ENCODE measurements at places on chromosomes 3 and 15.

- DNase-seq = no peak
Measured at GRCh38 chr3:127911421-127911931, 3.6 kb upstream of the KBTBD12 start.

- DNase-seq = no peak
Measured at GRCh38 chr15:78502641-78503040, 4.7 kb upstream of the HYKK start.

DNA sequence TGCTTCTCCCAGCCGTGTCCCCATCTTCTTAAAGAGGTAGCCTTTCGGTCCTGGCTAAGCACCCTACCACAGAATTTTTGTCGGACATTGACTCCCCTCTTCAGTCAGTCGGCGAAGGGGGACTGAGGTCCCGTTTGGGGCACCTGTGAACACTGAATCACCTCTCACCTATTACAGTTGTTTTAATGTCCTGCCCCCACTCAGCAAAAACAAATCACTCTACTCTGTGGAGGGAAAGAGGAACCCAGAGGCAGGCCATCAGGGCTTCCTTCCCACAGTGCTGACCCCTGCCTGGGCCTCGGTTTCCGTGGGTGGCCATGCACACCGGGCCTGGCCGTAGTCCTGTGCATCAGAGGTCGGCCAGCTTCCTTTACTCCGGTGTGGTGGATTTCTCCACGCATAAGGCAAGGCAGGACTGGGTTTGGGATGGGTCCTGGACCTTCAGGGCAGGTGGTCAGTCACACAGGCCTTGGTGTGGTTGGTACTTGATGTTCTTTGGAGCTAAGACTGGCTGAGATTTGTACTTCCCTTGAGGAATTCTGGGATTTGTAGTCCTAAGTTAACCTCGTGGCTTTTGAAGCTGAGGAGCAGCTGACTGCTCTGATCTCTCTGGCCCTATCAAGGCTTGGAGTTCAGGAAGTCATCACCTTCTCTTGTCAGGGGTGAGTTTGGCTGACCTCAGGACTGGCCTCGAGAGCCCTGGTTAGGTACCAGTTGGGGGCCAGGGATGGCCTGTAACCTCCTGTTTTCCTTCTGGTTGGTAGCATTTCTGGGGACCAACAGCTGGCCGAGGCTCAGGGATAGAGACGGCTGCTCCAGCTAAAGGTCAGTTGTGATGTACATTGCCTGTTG, 627 bp upstream of the FAM131A start:
- DNase-seq = no peak

DNA sequence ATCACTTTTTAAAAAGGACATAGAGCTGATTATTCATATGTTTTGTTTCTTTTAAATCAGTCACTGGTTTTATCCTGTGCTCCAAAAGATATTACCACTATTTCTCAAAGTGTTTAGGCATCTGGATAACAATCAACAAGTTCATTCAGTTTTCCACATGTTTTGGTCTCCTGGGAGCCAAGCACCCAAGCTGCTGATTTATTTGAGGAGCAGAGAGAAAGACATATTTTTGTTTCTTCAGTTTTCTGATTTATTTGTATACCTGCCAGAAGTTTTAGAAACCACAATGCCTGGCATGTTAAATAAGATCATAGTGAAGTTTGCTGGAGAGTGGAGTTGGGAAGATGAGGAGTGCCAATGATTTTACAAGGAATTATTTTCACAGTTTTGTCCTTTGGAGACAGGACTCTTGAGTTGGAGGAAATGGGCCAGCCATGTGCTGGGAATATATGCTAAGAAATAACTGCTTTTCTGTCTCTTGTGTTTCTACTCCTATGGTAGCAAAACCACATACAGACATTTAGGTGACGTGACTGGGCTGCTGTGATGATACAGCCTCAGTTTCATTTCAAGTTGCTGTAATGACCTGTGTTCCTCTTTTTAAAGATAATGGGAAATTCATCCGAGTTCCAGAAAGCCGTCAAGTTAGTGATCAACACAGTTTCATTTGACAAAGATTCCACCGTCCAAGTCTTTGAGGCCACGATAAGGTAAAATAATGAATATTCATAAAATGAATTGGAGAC, 11.7 kb downstream of the EDEM1 start:
- DNase-seq = no peak

DNA sequence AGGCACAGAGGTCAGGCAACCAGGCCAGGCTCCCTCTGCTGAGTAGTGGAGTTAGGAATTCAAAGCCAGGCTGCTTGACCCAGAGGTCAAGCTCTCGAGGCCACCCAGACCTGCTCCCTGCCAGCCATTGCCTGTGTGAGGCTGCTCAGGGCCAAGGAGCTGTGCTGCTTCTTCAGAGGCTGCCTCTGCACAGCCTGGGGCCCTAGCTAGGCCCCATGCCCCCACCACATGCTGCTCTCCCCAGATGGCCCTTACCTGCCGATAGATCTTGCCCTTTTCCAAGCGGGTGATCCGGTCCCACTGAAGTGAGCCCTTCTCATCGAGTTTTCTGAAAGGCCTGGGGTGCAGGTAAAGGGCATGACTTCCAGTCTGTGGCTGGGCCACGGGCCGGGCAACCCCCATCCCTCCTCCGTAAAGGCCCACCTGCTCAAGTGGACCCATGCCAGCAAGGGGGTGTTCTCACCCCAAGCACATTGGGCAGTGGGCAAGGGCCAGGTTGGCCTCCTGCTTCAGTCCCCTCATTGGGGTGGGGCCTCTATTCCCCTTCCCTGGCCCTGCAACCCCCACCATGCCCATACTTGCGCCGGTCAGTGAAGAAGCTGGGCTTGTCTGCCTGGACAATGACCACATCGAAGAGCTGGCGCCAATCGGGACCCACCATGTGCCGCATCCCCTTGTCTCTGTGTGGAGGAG, 6.5 kb downstream of the NT5DC2 start:
- DNase-seq = no peak

DNA sequence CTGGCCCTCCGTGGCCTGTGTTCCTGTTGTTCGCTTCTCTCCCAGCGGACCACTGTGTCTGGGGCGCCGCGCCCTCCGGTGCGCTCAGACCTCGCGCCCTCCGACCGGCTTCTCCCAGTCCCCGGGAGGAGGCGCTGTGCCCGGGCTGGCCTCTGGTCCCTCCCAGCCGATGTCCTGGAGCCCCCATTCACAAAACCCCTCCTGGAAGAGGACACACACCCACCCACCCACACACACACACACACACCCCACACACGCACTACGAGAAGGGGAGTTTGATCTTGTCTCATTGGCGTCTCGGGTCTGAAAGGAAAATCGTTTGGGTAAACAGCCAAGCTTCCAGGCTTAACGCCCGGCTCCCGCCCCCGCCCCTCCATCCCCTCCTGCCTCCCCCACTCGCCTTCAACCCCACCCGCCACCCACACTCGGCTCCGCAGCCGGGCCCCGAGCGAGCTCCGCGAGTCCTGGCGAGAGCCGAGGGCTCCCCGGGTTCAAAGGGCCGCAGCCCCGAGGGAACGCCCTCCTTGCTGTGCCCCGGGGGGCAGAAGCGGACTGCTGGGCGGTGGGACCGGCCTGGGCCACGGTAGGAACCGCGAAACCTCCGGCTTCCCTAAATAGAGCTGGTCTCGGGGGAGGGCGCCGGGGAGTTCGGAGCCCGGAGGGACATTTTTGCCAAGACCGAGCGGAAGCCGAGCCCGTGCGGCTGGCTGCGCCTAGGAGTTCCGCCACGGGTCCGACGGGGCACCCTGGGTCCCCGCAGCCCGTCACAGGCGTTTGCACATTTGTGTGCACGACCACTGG, 23.6 kb downstream of the NR2F2 start:
- no peak for DNase-seq

DNA sequence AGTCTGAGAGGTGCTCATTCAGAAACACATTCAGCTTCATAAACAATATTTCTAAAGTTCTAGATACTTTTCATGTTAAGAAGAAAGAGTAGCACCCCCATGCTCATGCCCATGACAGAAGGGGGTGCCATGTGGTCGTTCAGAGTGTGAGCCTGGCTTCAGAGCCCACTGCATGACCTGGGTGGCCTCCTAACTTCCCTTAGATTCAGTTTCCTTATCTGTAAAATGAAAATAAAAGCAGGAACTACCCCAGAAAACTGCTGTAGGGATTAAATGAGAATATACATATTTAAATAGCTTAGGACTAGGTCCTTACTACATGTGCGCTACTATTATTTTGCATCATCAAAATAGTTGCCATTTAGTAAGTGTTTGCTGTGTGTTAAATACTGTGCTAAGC, 69.2 kb downstream of the ABHD5 start:
- no peak for DNase-seq

DNA sequence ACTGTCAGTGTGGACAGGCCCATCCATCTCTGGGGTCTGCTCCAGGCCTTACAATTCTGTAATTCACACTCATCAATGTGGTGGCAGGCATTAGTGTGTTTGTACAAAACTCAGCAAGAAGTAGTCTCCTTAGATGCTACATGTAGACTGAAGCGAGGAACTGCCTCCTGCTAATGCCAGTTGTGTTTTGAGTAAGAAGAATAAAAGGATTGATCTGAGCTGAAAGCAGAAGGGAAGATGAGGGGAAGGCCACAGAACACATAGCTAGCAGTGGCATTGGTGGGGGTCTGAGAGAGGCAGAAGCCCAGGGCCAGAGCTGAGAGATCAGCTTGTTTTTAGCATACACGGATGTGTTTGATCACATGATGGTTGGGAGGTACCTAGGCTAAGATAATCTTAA, 144.1 kb downstream of the TIGIT start:
- DNase-seq = no peak

- no peak for DNase-seq
Measured at GRCh38 chr15:75791337-75791713, 51.9 kb upstream of the UBE2Q2 start.

DNA sequence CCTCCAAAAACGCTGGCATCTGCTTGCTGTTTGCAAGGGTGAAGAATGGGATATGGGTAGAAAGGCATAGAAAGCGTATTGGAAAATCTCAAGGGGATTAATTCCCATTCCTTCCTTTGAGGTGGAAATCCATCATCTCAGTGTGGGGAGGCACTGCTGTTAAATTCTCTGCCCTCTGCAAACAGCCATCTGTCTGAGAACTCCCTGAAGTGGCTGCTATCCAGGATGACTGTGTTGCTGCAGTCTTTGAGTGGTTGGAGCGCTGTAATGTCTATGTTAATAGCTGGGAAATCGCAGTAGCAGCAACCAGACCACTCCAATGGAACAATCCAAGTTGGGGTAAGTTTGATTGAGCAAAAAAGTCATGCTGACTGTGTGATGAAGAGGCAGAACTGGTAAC, 625.9 kb downstream of the NLGN1 start:
- no peak for DNase-seq

GRCh38 chr15:70378126-70379031, 280.7 kb upstream of the TLE3 start:
- no peak for DNase-seq

DNA sequence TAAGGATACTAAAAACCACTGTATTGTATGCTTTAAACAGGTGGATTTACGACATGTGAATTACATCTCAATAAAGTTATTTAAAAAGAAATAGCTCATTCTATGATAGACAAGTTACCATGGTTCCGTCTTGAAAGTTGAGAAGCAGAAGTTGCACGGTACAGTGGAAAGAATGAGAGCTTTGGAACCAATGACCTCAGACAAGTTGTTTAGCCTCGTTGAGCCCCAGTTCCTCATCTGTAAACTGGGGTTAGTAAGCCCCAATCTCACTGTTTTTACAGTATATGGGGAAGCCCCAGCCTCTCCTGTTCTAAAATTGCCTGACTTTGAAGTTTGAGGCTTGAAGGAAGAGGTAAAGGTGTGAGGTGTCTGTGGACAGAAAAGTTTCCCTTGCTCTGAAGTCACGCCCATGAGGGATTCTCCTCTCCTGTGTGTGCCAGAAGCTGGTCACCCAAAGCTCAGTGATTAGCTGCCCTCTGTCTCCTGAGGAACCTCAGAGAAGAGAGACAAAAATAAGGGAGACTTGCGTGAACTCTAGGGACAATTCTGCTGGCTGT, 10.0 kb downstream of the CRYGS start:
- DNase-seq = no peak

GRCh38 chr15:65612616-65612946, 1.6 kb upstream of the INTS14 start:
- no peak for DNase-seq

- no peak for DNase-seq
Measured at GRCh38 chr3:12120374-12121140, 38.2 kb downstream of the TIMP4 start.

DNA sequence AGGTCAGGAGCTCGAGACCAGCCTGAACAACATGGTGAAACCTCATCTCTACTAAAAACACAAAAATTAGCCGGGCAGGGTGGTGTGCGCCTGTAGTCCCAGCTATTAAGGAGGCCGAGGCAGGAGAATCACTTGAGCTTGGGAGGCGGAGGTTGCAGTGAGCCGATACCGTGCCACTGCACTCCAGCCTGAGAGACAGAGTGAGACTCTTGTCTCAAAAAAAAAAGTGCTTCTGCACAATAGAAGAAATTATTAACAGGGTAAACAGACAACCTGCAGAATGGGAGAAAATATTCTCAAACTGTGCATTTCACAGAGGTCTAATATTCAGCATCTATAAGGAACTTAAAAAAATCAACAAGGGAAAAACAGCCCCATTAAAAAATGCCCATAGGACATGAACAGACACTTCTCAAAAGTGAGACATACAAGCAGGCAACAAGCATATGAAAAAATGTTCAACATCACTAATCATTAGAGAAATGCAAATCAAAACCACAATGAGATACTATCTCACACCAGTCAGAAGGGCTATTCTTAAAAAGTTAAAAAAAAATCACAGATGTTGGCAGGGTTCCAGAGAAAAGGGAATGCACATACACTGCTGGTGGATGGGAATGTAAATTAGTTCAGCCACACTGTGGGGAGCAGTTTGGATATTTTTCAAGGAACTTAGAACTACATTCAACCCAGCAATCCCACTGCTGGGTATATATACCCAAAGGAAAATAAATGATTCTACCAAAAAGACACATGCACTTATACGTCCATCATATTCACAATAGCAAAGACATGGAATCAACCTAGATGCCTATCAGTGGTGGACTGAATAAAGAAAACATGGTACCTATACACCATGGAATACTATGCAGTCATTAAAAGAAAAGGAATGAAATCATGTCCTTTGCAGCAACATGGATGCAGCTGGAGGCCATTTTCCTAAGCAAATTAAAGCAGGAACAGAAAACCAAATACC, 75.5 kb downstream of the MSL2 start:
- no peak for DNase-seq

DNA sequence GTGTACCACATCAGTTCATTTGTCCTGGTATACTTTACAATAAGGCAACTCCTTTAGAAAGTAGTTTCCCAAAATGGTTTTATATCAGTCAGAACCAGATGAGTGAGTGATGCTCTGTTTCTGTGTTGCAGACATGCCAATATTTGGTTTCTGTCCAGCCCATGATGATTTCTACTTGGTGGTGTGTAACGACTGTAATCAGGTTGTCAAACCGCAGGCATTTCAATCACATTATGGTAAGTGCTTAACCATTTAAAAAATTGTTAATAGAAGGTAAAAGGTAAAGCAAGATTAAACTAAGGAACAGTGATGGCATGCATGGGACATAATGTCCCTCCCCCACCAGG, 40.0 kb upstream of the SCAANT1 start:
- DNase-seq = no peak

- no peak for DNase-seq
Measured at GRCh38 chr3:171348121-171348520, 112.1 kb downstream of the TNIK start.

Data from HS-27A (cell line).